Stimulated activated CD4-positive, alpha-beta T cell treated with anti-CD3 and anti-CD28 coated beads, Interleukin-15, amount 100 ng/mL, for 1 hour (primary cell): ENCODE measurements at places on chromosomes 2 and 18.

DNA sequence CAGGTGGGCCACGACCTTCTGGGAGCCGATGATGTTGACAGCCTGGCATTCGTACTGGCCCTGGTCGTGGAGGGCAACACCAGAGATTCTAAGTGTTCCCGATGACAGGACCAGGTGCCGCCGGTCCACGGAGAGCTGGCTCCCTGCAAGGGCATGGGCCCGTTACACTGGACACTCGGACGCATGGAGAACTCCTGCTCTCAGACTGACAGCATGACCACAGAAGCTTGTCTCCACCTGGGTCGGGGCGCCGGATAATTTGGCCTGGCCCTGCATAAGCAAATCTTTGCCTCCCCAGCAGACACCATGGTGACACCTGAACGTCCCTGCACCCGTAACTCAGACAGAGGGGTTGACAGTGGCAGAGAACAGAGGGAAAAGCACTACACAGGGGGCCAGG lies 80.7 kb downstream of the PXDN start:
- no peak for DNase-seq

DNA sequence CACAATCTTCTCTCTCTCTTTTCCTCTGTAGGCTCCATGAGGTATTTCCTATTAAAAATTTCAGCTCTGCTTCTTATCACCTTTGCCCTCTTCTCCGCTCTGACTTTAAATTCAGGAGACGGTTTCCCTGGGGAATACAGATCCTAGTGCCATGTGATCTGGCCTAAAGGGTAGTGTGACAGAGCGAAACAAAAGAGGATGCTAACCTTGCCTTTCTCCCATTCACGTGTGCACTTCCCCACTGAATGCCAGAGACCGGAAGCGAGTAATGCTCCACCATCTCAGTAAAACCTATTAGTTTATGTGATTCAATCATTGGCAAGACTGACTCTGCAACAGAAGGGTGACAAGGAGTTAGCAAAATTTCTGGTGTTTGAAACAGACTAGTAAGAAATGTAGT lies 358.3 kb downstream of the ZNF521 start:
- no peak for DNase-seq

GRCh38 chr2:165877565-165878550 lies 75.7 kb downstream of the TTC21B start:
- DNase-seq: no peak

- DNase-seq: no peak
Measured at GRCh38 chr2:95225658-95226057, 18.3 kb downstream of the ZNF892 start.

DNA sequence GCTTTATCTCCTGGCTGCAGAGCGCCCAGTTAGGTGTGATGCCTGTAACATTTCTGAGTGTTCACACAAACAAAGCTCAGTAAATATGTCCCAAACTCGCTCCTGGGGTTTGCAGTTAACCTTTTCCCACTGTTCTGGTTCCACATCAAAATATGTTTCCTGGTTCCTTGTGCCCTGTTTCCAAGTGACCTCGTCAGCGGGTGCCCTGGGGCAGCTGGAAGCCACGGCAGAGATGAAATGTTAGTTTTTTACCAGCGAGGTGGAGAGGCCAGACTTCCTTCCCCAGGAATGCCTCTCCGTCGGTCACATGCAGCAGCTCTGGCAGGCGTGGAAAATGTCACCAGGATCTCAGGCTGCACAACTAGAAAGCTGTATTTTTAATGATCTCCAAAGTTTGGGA lies 18.2 kb downstream of the NFATC1 start:
- DNase-seq: no peak

DNA sequence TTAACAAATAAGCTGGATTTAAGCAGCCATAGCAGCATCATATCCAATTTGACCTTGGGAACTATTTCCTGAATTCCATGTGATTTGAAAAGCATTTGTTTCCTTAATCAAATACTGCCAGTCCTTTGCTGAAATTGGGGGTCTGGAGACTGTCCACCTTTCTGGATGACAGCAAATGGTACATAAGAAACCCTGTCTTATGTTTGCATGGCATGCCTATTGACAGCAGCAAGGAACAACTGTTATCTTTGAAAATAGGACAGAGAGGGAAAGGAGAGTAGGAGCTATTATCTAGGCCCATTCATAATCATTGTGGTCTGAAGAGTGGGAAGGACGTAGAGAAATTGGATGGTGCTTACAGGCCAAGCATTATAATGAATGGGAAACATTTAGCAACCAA lies 129.2 kb upstream of the CTNNA2 start:
- no peak for DNase-seq

DNA sequence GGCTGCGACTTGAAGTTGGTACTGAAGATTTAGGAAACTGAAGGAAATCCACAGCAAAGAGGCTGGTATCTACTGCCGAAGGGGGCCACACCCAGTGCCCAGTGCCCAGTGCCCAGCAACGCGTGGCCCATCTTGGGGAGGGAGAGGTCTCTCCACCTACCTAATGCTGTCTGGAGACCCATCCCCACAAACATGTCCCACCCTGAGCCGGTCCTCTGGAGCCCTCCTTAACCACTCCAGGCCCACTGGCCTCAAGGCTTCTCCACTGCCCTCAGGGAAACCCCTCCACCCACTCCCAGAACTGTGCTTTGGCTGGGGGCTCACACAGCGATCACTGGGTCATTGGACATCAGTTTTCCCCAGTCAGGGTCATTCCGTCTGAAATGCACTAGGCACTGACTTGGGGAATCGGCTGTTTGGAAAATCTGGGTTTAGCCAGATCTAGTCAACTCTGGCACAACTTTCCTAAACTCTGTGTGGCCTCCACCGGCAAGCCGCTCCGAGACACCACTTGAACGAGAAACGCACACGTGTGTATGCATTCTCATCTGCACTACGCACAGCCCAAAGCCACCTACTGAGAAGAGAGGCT lies 20.1 kb downstream of the GPR55 start:
- no peak for DNase-seq

DNA sequence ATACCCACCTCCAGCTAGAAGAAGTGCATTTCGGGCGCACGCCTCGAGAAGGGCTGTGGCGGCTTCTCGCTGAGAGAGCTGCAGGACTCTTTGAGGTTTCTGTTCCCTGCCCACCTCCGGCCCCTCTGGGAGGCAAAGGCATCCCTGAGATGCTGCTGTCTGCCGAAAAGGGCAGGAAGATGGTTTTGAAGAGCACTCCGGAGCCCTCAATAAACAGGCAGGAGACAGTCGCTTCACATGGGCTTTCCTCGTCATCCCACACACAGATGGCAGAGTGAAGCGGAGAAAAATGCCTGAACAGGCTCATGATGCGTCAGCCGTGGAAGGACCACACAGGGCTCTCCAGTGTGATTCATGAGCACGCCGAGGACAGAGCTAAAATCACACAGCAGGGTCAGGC lies 25.4 kb upstream of the GLI2 start:
- no peak for DNase-seq

DNA sequence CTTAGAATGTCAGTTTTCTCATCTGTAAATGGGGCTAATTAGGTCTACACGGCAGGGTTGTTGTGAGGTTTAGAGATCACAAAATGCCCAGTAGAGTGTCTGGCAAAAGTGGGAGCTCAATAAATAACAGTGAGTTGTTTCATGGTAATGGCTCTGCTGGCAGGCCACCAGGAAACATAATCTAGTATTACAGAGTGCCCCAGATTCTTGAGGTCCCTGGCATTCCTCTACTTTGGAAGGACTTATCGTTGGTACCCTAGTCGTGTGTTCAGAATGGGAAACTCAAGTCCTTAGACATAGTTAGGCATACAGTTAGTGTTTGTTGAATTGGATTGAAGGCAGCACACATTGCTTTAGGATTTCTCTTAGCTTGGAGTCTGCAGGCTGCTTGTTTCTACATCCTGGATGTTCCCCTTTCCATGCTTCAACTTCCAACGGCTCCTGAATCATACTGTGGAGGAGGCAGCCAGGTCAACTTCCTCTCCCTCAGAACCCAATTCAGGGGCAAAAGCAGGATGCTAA lies 161.5 kb upstream of the FOSL2 start:
- DNase-seq: no peak

- no peak for DNase-seq
Measured at GRCh38 chr18:52481116-52481515, 141.1 kb downstream of the DCC start.

DNA sequence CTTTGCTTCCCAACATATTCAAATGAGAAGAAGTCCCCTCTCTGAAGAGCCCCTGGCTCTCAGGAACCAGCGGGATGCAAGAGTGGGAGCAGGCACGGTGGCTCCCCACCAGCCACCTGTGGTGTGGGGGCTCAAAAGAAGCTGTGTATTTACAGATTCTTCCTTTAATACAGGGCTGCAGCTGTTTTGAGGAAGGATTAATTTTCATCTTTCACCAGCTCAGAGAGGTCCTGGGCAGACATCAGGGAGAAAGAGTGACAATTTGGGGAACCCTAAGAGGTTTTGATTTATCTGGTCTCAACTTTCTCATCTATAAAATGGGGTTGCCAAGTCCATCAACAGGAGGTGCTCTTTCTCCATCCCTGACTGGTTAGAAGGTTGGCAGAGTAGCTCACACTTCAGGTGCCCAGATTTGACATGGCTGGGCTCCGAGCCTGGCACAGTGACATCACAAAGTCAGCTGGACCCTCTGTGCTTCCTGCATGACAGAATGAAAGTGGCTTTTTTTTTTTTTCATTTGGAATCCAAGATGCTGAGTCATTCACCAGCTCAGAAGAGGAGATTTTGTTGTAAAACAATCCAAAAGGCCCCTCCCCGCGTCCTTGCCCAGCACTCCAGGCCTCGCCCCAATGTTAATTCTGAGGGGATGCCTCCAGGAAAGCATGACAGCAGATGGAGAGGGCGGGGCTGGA lies 15.5 kb upstream of the SIX2 start:
- no peak for DNase-seq

DNA sequence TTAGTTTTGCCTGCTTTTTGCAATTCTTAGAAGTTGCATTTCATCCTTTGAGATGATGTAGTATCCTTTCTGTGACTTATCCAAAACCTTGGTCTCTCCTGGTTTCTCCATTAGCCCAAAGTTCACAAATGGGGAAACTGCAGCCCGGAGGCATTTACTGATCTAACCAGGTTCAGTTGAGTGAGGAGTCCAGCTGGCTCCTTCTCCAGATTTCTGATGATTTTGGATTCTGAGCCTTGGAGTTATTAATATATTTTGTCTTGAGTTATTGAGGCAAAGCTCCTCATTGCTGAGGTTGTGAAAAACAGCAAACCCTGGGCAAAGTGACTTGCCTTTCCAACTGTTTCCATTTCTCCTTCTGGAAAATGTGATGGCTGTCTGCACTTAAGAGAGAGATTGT lies 1.7 kb downstream of the SLC1A4 start:
- no peak for DNase-seq
